ENCODE measurements at places on chromosomes 12 and 14.

GRCh38 chr12:71626768-71627167 lies 36.9 kb downstream of the ZFC3H1 start:
- DNase-seq, result no peak

DNA sequence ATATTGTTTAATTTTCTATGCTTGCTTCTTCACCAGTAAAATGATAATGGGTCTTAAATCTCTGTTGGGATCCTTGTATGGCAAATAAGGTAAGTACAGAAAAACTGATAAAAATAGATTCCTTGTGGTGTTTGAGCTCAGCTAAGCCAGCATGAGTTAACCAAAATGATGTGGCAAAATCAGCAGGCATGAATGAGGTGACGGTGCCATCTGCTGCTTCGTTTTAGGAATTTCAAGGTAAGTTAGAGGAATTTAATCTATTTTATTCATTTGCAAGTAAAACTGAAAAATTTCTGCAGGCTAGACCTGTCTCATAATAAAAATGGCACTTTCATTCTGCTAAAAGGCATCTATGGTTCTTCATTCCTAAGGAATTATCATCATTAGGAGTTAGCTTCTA lies 10.0 kb upstream of the CLEC7A start:
- peak; percentile 53 for DNase-seq

GRCh38 chr12:116263431-116263830 lies 14.1 kb downstream of the MED13L start:
- DNase-seq, result no peak

- DNase-seq, result no peak
Observed at GRCh38 chr14:36653962-36654793, 7.5 kb upstream of the PAX9 start.

GRCh38 chr12:116916714-116917114 lies 6.0 kb downstream of the FBXW8 start:
- DNase-seq, result peak; percentile 67

DNA sequence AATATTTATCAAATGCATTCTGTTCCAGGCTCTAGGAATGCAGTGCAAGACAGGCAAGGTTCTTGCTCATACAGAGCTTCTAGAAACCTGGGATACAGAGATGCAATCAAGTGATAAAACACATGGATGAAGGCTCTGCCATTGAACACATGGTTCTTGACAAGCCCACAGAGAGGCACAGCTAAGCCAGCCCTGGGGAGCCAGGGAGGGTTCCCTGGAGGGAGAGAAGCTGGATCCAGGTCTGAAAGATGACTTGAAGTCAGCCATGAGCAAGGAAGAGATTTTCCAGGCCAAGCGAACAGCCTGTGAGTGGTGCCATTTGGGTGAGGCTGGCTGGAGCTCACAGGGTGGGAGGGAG lies 66.2 kb downstream of the IRF2BPL start:
- DNase-seq, result no peak

- DNase-seq, result no peak
Observed at GRCh38 chr12:16348435-16349130, 1.1 kb downstream of the MGST1 start.

DNA sequence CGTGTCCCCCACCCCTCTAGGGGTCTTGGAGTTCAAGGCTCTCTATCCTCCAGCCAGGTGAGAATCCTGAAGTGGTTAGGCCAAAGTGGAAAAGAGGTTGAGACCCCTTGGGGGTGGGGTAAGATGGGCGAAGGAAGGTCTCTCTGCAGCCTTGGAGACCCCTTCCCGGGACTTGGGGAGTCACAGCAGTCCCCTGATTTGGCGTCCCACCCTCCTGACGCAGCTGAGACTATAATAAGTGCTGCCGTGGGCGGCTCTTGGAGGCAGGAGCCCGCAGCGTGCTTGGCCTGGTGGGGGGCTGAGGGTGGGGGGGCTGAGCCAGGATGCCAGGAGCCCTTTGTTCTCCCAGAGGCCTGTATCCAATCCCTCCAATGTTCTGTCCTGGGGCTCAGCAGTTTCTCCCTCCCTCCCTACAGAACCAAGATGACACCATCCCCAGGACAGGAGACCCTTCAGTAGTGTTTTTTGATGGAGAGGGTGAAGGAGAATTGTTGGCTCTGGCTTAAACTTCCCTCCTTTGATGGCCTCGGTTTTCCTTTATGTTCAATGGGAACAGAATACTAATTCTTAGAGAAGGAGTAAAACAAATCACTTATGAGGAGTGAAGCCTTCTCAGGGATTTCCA lies 1.5 kb upstream of the AGAP2 start:
- no peak for DNase-seq

- peak; percentile 24 for DNase-seq
Observed at GRCh38 chr12:3077572-3078081, 448 bp downstream of the TSPAN9 start.

GRCh38 chr14:32472512-32473463 lies 143.7 kb downstream of the AKAP6 start:
- DNase-seq, result no peak

GRCh38 chr14:43706900-43707299 lies 800.2 kb downstream of the FSCB start:
- DNase-seq, result no peak

- DNase-seq, result peak; percentile 89
Observed at GRCh38 chr14:23302290-23303225, at the start of gene PPP1R3E. Gene PPP1R3E, minus strand, starts transcription at chr14:23302859. Its CDS starts 283 bp downstream, at chr14:23302576.

DNA sequence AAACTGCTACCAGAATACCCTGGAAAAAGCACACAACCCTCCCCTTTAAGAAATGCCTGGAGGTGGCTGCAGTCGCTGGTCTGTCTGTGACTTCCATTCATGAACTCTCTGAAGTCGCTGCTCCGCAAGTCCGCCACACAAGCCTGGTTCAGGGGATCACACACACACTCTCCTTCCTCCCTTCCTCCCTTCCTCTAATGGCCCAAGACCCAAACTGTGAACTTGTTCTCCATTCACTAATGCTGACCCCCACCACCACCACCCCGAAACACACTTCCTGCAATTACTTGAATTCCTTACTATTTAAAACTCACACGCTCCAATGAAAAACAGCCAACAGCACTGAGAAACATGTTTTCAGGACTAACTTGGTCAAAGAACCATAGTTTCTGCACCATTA lies 1.0 kb upstream of the LMO3 start:
- DNase-seq, result no peak

- DNase-seq, result no peak
Observed at GRCh38 chr12:97474161-97474560, 11.6 kb downstream of the RMST start.

GRCh38 chr12:56713345-56713744 lies 11.8 kb downstream of the NACA start:
- no peak for DNase-seq

DNA sequence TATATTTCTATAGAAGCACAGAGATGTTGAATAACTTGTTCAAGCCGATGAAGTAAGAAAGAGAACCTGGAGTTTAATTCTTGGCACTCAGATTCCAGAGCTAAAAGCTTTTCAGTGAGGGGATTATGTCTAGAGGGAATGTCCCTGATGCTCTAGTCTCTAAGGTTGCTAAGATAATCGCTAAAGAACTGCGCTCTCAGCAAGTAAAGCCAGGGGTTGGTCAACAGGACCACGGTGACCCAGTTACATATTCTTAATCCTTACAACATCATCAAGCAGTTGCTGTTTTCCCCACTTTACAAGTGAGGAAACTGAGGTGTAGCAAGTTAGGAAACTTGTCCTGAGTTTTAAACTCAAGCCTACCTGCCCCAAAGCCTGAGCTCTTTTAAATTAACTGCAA lies 110.8 kb downstream of the DAD1 start:
- no peak for DNase-seq

GRCh38 chr12:104669851-104670337 lies 213.1 kb downstream of the CHST11 start:
- no peak for DNase-seq

GRCh38 chr14:101017806-101018560 lies 114.5 kb upstream of the RTL1 start:
- DNase-seq, result peak; percentile 1

GRCh38 chr12:95269892-95270291 lies 52.3 kb downstream of the VEZT start:
- DNase-seq, result no peak

GRCh38 chr12:57401165-57401564 lies 29.7 kb downstream of the R3HDM2 start:
- DNase-seq, result no peak

DNA sequence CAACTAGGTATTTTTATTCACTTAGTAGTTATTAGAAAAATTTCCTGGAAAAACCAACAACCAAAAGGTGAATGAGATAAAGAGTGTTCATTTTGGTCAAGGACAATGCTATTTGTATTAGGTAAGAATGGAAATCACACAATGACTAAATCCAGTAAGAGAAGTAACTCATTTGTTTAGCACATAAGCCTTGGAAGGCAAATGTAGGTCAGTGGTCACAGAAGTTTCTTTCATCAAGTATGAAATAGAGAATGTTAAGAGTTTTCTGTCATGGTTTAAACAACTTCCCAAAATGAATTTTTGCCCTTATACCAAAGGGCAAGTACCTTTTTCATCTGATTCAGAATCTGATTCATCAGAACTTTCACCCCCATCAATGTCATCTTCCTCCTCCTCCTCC lies 101.7 kb downstream of the KIF21A start:
- no peak for DNase-seq

DNA sequence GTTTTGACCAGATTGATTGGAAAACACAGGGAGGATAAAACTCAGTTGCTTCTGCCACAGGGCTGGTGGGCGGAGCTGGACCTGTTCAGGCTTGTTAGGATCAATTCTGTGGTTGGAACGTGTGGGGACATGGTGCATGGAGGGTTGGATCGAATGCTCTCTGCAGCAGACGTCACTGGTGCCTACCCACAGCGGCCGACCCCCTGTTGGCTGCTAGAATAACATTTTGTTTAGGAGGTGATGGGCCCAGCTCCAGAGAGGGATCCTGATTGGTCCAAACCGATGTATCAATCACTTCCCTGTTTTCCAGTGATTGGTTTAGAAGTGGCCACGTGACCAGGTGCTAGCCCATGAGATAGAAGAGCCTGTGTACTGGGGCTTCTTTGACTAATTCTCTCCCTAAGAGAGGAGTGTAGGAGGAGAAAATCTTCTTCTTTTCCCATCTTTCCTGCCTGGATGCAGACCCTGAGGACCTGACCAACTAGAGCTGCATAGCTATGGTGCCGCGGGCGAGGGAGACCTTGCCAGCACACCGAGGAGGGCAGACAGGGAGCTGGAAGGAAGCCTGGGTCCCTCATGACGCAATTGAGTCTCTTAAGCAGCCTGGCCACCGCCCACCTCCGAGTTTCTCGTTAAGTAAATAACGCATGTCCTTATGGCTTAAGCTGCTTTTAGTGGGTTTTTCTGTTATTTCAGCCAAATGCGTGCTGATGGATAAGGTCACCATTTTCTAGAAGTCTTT lies 163.5 kb downstream of the AACS start:
- no peak for DNase-seq

- no peak for DNase-seq
Observed at GRCh38 chr12:52146822-52147366, 44.9 kb downstream of the KRT80 start.

- no peak for DNase-seq
Observed at GRCh38 chr12:39923364-39923763, 182.5 kb downstream of the SLC2A13 start.

DNA sequence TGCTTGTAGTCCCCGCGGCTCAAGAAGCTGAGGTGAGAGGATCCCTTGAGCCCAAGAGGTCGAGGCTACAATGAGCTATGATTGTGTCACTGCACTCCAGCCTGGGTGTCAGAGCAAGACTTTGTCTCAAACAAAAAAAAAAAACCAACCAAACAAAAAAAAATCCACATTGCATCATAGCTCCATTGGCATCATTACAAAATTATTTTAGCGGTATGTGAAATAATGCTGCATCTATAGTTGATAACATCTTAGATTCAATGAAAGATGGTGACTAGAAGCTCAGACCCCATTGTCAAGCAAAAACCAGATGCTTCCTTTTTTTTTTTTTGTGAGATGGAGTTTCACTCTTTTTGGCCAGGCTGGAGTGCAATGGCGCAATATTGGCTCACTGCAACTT lies 14.8 kb upstream of the PTHLH start:
- DNase-seq, result no peak
